ENCODE measurements at places on chromosomes 6 and 20. TPM values are rescaled to one million over a fixed set of nuclear protein-coding genes. Genes with fewer than 3 reads are reported as not detected.

- no peak for DNase-seq
Measured at GRCh38 chr20:24236201-24236600, 233.2 kb upstream of the SYNDIG1 start.

- no peak for DNase-seq
Measured at GRCh38 chr20:36051318-36052116, 83.1 kb downstream of the CNBD2 start.

GRCh38 chr20:20342066-20342465 lies 25.8 kb upstream of the INSM1 start:
- no peak for DNase-seq

Gene LGSN
- not detected for total RNA-seq

Gene SLC2A4RG
- total RNA-seq, result 62.0 TPM

Gene SAMD3
- total RNA-seq, result 0.84 TPM

Gene KATNA1
- 16.5 TPM for total RNA-seq
